Fibroblast of lung (primary cell): ENCODE measurements at places on chromosomes 2 and 18. TPM values are rescaled to one million over a fixed set of nuclear protein-coding genes. Genes with fewer than 3 reads are reported as not detected.

DNA sequence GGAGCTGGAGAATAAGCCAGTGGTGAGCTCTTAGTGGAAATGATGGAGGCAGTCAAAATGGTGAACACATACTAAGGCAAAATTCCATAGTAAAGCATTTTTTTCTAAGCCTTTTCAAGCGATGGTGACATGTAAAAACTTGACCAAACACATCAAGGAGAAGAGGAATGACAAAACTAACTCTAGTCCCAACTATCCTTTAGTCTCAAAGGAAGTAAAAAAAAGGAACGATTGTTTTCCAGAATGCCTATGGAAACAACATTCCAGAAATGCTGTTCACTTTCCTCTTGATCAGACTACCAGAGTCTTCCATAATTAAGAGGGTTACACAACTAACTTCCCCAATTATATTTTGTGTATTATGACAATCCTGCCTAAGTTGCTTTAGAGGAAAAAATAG, 715.6 kb downstream of the EPHA4 start:
- DNase-seq = no peak

DNA sequence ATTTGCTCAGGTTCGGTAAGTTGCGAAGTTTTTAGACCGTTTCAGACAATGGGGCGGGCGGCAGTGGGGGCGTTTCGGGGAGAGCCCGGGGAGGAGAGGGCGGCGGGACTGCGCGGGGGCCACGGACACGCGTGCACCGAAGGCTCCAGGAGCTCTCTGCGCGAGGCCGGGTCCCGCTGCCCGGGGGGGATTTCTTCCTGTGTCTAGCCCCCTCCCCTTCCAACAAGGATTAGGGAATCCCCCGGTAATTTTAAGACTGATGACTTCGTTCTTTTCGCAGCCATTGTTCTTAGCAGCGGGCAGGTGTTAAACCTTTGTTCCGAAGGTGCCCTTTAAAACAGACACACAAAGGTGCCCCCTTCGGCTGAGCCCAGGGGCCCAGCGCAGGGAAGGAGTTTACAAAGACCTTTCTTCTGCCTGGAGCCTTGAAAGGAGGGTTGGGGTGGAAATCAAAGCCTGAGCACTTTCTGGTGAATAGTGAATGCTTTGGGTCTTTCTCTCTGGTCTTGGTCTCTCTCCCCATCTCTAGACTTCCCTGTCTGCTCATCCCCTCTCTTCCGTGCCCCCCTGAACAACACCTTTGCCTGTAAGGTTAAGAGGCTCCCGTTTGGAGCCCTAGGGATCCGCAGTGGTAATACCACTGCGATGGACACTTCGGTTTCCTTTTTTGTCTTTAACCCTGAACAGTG, 2.1 kb downstream of the TRIB2 start:
- DNase-seq = peak; percentile 23

DNA sequence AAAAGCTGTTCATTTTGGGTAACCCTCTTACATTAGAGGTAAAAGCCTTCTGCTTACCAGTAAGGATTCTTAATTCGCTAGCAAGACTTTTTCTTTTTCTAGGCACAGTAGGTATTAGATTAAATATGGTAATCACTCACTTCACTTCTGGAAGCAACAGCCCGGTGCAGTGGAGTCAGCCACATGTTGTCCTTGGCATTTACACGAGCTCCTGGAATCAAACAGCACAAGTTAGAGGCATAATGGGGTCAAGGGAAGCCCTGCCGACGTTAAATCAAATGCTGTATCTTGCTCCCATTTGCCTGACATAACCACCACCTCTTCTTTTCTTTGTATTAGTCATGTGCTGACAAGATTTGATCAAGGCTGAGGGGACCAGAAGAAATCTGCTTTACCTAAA, 174.1 kb downstream of the ANKRD44 start:
- DNase-seq = peak; percentile 44

DNA sequence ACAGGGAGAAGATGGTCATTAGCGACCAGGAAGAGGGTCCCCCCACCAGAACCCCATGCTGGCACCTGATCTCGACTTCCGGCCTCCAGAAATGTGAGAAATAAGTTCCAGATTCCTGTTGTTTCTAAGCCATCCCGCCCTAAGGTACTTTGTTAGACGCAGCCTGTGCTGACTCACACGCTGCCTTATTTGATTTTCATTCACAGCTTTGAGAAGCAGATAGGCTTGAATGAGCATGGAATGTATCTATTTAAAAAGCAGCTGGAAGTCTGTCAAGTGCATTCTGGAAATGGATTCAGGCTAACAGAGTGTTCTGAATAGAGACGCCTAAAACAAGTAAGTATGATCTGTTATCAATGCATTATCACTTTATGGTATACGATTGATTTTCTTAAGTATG, 8.3 kb upstream of the IL1R2 start:
- DNase-seq = peak; percentile 73

- DNase-seq = no peak
Observed at GRCh38 chr2:149290662-149291061, 39.7 kb upstream of the LYPD6 start.

DNA sequence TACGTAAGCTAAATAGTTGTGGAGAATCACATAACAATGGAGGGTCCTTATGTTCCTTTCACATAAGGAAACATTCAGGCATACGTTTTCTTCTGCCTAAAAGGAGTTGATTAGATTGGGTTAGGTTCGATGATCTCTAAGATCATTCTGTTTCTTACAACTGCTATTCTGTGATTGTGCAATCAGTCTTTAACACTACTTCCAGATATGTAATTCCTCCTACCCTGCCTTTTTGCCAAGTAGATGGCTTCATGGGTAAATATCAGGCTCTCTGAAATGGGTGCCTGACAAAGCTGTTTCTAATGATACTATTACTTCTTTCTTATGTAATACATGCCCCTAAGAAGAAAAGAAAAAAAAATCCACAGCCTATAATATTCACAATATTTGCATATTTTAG, 321.5 kb downstream of the XIRP2 start:
- DNase-seq = peak; percentile 72

DNA sequence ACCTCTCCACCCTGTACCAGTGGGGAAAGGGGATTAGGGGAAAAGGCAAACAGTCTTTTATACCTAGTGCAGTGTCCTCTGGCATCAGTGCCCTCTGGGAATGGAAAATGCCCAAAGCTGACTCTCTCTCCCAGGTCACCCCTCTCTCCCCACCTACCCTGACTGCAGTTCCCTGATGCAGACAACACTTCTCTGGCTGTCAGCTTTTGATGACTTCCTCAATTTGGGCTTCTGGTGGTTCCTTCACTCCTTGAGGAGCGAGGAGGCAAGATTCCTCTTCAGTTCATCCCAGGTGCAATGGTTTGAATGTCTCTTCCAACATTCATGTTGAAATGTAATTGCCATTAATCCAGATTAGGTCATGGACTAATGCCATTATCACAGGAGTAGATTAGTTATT, 19.7 kb upstream of the PPM1B start:
- no peak for DNase-seq

DNA sequence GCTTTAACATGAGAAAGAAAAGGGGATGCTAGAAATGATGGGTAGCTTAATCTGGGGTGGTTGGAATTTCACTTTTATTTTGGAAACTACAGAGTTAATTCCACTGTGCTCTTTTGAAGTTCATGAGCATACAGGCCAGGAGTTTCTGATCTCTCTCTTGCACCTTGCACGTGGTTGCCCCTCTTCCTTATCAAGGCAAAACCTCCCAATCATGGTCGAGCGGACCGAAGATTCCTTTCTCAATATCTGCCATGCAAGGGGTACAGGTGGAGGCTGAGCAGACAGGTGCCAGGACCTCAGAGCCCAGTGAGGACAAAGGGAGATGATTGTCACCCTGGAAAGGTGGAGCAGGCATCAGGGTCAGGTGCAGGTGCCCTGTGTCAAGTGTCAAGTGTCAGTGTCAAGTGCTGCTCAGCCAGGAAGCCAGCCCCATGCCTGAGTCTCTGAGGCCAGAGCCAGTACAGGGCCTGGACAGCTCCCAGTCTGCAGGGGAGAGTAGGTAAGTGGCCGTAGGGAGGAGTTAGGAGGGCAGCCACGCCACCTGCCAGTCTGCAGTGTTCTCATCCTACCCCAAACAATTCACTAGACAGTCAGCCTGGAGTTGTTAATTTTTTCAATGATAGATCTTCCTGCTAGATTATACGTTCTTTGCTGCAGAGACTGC, 42.2 kb downstream of the LPIN1 start:
- no peak for DNase-seq

GRCh38 chr2:64218137-64218802, 74.0 kb upstream of the PELI1 start:
- DNase-seq = no peak

DNA sequence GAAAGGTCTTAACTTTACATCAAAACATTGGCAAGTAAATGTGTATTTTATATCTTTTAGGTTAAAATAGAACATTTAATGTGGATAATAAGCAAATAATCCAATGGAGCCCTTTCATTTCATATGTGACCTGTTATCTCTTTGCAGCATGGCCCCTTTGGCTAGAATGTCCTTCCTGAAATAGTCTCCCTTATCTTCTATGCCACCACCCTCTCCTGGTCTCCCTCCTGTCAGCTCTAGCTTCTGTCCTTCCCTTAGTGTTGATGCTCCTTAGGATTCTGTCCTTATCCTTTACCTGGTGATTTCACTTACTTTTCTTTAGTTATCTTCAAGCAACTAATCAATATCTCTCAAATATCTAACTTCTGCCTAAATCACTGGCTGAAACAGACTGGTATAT, 87.1 kb upstream of the TFCP2L1 start:
- no peak for DNase-seq

DNA sequence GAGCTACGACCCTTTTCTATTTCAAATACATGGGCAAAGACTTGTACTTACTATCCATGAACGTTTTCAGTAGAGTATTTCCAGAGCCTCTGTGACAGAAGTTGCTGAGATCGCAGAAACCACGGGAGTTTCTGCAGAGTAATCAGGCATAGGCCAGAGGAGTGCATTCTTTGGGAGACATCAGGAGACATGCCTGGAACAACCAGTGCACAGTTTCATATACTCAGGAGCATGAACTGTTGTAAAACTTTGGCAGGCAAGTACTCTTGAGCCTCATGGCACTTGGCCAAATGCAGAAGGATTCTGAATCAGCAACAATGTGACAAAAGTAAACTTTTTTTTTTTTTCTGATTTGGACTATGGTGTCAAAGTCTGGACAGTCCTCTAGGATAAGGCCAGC, 307.1 kb downstream of the GRB14 start:
- peak; percentile 58 for DNase-seq

CCDC102B gene
- 35.3 and 68.6 TPM in 2 replicates for total RNA-seq

FAM237A gene
- total RNA-seq = not detected in 2 replicates

CLIP4 gene
- 123 and 127 TPM in 2 replicates for total RNA-seq

ANKMY1 gene
- total RNA-seq = 3.9 and 7.4 TPM in 2 replicates

SERPINB12 gene
- not detected in 2 replicates for total RNA-seq

GMPPA gene
- total RNA-seq = 36.5 and 38.3 TPM in 2 replicates

GRP gene
- not detected in 2 replicates for total RNA-seq

MYO5B gene
- under 0.01 TPM in 2 replicates for total RNA-seq
